KG1 (cell line): ENCODE measurements at places on chromosomes 1 and 21.

- no peak for DNase-seq
Measured at GRCh38 chr1:118928739-118929554, 59.2 kb downstream of the TBX15 start.

- no peak for DNase-seq
Measured at GRCh38 chr1:183841550-183841949, 36.6 kb downstream of the RGL1 start.

- no peak for DNase-seq
Measured at GRCh38 chr1:181674617-181675016, 191.3 kb downstream of the CACNA1E start.

DNA sequence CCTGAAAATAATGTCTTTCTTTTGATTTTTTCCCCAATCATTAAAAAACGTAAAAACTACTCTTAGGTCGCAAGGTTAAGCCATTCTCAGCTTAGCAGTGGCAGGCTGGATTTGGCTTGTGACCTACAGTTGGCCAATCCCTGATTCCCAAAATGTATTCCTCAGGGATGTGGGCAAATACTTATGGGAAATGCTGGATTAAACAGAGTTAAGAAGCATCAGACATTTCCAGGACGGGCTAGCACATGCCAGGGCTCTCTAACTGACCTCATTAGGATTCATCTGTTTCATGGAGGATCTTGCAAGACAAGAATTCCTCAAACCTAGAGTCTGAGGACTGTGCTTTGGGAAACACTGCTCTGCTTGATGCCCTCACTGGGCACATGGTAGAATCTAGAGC, 982 bp upstream of the IL24 start:
- no peak for DNase-seq

GRCh38 chr21:31710586-31710985, 21.3 kb downstream of the SCAF4 start:
- no peak for DNase-seq
